Small intestine (tissue), 16 donors: ENCODE measurements at places on chromosomes 4 and X. TPM values are rescaled to one million over a fixed set of nuclear protein-coding genes. Genes with fewer than 3 reads are reported as not detected.

The MAGEC2 gene
- not detected for polyA plus RNA-seq

The WDFY3 gene
- polyA plus RNA-seq, result 3.0 TPM

The PORCN gene
- 2.8 TPM for polyA plus RNA-seq

DNA sequence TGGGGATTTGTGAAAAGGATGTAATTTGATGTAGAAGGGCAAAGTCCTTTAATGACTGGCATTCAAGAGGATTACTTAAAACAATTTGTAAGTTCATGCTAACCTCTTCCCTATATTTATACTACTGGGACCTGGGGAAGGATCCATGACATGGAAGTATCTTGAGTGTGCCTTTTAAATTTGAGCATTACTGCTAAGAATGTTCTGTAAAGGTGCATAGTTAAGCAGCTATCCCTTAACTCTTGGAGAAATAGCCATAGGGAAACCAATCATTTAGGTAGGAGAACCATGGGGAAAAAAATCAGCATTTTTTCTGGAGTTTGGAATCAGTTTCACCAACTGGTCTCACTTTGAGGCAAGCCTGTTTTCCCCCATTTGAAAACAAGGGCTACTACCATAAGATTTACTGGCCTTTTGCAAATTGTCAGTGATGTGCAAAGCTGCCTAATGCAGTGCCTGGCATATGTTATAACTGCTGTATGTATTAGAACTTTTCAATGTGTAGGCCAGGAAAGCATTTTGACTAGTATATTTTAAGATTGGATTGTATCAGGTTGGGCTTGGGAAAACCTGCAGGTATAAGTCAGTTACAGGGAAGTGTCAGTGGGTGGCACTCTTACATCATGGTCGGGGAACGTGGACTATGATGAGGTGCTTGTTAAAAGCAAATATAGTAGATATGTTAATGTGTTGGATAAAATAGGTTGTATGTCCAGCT lies 72.1 kb downstream of the PRSS12 start:
- DNase-seq, result peak; percentile 79

- no peak for DNase-seq
Measured at GRCh38 chrX:18406531-18407266, 18.7 kb upstream of the CDKL5 start.

DNA sequence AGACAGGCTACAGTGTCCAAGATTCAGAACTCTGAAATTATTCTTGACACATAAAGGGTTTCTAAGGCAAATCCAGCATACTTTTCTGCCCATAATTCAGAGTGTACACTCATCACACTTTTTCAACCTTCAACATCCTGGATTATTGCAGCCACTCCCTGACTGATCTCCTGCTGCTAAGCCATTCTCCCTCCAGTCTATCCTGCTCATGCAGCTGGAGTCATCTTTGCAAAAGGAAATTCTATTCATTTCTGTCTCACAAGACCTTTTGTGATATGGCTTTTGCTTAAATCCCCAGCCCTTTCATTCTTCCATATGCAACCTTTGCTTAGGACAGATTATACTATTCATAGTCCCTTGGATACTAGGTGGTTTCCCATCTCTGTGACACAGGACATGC lies 236.1 kb upstream of the LDB2 start:
- DNase-seq, result no peak

- DNase-seq, result no peak
Measured at GRCh38 chr4:1822568-1823544, 29.8 kb downstream of the FGFR3 start.

DNA sequence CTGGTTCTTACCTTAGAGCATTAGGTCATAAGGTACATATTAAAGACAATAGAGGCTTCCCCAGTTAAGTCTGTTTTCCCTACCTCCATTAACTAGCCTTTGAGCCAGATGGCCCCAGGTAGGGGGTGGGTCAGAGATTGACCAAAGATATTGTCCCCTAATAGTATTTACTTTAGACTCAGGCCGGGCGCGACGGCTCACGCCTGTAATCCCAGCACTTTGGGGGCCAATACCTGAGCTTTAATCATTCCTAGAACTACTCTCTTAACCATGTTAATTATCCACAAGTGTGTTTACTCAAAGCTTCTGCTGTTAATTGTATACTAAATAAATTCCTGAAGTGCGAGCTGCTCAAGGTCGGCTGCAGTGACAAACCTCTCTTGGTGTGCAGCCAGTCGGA lies 28.0 kb upstream of the AMBN start:
- DNase-seq, result peak; percentile 11
